Cerebellar nuclear complex (tissue), 1 donor: ENCODE measurements at places on chromosomes 2 and 18.

GRCh38 chr18:8366656-8367055 lies 242.6 kb upstream of the RAB12 start:
- no peak for DNase-seq

DNA sequence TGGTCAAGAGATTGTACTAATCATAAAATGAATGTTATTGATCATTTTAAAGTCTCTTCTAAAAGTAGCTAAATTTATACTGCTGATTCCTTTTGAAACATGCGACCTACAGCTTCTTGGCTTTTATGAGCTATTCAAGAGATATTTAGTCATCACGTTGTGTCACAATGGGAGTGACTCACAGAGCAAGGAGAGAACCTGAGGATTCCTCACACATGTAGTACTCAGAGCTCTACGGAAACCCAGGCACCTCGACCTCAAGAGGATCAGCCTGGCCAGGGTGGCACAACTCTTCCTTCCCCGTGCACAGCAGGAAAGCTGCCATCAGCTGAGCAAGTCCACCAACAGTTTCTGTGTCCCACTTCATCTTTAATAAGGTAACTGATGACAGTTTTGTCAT lies at the start of gene DHRS9:
Gene DHRS9, plus strand, starts transcription at position 223 of the 400 bp plus-strand sequence. CDS start 12,019 bp downstream, outside the sequence.
- DNase-seq = no peak

DNA sequence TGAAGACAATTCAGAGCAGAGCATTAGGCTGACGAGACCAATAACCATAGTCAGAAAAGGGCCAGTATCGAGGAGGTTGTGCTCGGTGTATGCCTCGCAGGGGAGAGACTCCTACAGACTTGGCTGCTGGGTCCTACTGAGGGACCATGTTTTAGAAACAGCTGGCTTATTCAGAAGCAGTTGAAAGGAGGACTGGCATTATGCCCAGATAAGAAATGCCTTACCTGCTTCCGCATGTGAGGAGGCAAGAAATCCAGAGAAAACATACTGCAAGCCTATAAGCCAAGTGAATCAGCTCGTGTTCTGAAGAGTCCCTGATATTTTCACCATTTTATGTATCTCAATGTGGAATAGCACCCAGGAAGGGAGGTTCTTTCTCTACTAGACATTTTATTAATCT lies 434.7 kb downstream of the GRB14 start:
- no peak for DNase-seq

DNA sequence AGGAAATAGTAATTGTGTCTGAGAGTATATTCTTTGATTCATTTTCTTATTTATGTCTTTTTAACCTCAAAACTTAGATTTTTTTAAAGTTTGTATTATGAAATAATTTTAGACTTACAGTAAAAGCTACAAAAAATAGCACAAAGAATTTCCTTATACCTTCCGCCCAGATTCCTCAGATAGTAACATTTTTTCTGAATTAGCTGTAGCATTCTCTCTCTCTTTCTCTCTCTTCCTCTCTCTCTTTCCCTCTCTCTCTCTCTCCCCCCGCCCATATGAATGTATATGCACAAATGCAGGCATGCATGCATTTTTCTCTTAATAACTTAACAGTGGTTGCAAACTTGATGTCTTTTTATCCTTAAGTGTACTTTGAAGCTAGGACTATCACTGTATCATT lies 361.1 kb upstream of the NRP2 start:
- no peak for DNase-seq

DNA sequence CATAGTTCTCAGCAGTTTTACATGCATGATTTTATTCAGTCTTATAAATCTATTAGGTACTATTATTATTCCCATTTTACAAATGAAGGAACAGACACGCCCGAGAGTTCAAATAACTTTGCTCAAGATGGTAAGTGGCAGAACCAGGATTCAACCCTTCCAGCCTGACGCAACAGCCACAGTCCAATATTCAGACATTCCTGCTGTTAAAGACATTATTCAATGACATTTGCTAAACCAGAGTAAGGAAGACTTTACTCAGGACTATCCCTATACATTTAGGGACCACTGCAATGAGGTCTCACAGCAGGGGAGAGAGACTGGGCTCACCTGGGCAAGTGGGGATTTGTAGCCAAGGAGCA lies 29.4 kb upstream of the IGFBP2 start:
- no peak for DNase-seq

DNA sequence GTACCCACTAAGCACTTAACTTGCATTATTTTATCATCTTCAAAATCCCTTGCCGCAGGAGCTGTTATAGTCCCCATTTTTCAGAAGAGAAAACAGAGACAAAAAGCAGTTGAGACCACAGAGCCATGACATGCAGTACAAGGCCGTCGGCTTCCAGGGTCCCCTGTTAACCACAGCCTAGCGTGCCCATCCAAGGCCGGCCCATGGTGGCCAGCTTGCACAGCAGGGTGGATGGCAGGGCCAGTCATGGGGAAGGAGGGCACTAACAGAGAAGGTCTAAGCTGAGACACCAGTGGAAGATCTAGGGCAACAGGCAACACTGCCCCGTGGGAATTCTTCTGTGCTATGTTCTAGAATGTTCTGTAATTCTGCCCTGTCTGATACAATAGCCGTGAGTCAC lies 192.6 kb upstream of the ID2 start:
- DNase-seq = no peak

DNA sequence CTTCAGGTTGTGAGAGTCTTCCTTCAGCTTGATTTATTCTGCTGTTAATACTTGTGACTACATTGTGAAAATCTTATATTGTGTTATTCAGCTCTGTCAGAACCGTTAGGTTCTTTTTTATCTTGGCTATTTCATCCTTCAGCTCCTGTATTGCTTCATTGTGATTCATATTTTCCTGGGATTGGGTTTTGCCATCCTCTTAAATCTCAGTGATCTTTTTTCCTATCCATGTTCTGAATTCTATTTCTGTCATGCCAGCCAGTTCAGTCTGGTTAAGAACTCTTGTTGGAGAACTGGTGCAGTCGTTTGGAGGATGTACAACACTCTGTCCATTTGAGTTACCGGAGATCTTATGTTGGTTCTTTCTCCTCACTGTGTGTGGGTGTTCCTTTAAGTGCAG lies 19.1 kb downstream of the MSTN start:
- no peak for DNase-seq

GRCh38 chr2:189454009-189454408 lies 12.7 kb downstream of the WDR75 start:
- no peak for DNase-seq

- no peak for DNase-seq
These were observed 138.6 kb downstream of the LOXHD1 start for GRCh38 chr18:46518438-46518837.

DNA sequence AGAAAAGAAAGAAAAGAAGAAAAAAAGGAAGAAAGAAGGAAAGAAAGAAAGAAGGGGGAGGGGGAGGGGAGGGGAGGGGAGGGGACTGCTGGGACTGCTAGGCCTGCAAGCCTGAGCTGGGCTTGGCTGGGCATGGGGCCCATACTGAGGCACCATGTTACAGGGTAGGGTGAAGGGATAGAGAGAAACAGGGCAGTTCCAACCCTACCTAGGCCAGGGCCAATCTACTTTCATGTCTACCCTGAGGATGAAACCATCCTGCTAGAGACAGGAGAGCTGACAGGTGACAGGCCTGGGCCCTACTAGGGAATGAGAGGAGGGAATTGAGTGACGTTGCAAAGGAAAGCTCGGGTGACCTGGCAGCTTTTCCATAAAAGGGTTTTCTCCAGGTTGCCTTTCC lies 41.7 kb downstream of the TEX44 start:
- no peak for DNase-seq

DNA sequence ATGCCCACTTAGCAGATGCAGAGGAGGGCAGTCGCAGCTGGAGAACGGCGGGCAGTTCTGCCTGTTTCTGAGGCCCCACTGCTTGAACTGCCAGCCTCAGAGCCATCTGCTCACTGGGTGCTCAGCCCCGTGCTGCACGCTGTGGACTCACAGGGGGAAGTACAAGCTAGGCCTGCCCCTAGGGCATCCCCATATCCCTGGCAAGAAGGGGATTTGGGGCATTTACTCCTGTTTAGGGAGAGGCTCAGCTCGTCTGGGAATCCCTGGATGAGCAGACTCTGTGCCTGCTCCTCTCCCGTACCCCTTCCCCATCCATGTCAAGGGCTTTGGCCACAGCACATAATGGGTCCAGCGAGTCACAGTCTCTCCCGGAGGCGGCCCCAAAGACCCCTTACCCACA lies 169.8 kb upstream of the PKDCC start:
- no peak for DNase-seq

- DNase-seq = no peak
These were observed 228.3 kb downstream of the SRBD1 start for GRCh38 chr2:45382744-45383143.

GRCh38 chr2:222649801-222650200 lies 6.1 kb downstream of the FARSB start:
- no peak for DNase-seq

DNA sequence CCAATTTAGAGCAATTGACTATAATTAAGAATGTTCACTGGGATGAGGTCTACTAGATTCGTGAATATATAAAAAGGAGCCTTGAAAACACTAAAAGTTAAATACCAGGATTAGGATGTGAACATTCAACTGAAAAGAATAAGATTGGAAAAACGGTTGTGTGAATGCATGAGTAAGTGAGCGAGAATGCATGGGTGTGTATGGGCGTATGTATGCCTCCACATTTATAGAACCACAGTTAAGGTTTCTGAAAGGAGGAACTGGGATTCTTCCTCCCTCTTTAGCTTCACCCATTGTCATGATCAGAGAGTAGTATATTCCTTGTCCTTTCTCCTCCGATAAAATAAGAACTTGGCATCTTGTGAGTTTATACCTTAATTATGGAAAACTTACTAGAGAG lies 151.1 kb upstream of the UBE2E3 start:
- DNase-seq = no peak

DNA sequence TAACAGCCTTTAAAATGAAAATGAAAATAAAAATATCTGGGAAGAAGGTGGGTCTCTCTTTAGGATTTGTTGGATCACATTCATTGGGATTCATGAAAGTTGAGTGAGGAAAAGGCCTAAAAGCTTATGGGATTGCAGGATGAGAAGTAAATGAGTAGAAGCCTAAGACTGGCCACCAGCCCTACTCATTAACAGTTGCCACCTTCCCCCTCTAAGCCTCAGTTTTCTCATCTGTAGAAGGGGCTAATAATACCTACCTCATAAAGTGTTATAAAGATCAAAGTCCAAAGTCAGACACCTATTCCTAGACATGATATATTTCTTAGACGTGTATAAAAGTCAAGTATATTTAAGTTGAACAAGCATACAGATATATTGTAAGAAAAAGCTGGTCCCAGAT lies 23.8 kb downstream of the RDH14 start:
- DNase-seq = no peak

DNA sequence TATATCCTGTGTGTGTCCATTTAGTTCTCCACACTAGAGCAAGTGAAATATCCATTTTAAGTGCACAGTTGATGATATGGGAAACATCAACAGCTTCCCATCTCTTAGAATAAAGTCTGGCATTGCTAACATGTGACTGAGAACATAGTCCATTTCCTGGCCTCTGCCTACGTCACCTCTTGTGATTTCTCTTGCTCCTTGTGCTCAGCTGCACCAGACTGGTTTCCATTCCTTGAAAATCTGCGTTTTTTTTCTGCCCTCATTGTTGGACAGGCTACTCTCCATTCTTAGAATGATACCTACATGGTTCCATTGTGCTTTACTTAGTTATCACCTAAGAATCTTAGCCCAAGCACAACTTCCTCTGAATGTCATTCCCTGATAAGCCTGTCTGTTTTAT lies 851.2 kb upstream of the ID2 start:
- no peak for DNase-seq

- DNase-seq = no peak
These were observed 188.9 kb upstream of the ITGA4 start for GRCh38 chr2:181268174-181268867.

DNA sequence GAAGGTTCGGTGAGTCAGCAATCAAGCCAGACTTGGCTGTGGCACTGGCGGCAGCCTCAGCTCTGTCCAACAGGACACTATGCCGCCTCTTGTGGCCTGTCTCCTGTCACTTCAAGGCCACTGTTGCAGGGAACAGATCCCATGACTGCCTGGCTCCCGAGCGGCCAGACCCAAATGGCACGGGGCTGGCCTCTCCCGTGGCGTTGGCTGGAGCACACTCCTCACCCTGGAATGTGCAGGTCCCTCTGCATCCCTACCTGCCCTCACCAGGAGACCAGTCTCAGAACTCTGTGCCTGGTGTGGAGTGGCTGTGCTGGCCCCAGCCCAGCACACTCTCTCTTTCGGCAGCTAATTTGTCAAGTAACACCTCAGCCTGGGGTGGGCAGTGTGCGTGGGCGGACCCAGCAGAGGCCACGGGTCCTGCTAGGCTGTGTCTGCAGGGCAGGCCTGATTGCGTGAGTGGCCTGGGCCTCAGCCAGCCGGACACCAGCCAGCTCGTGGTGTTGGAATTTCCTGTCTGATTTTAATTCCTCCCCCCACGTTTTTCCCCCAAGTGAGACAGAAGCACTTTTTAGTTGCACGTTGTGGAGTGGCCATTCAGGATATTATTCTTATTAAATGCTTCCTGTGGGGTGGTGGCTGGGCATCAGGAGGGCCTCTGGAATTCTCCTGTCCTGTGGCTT lies 179.3 kb downstream of the GLI2 start:
- no peak for DNase-seq
